ENCODE measurements at places on chromosomes 13 and 19. TPM values are rescaled to one million over a fixed set of nuclear protein-coding genes. Genes with fewer than 3 reads are reported as not detected.
A peak's percentile ranks its signal among the peaks of the same experiment; 100 is the strongest.

The PSG3 gene
- polyA plus RNA-seq = not detected

The ZNF350 gene
- polyA plus RNA-seq = 4.1 TPM

The MISP gene
- 2.1 TPM for polyA plus RNA-seq

The PSPC1 gene
- 19.2 TPM for polyA plus RNA-seq

The ZNF223 gene
- polyA plus RNA-seq = 1.2 TPM

The CBY2 gene
- not detected for polyA plus RNA-seq

The SERTM1 gene
- polyA plus RNA-seq = 0.05 TPM

The PBX4 gene
- polyA plus RNA-seq = 4.9 TPM

GRCh38 chr19:17061205-17061604 lies 14.0 kb downstream of the HAUS8 start:
- H3K36me3 ChIP-seq = peaks cover 62% of the 10 kb centered on the region
- H3K4me1 ChIP-seq = no peaks in the 10 kb centered on the region
- no peak for DNase-seq
- no peak overlapping the region for H3K27ac ChIP-seq

DNA sequence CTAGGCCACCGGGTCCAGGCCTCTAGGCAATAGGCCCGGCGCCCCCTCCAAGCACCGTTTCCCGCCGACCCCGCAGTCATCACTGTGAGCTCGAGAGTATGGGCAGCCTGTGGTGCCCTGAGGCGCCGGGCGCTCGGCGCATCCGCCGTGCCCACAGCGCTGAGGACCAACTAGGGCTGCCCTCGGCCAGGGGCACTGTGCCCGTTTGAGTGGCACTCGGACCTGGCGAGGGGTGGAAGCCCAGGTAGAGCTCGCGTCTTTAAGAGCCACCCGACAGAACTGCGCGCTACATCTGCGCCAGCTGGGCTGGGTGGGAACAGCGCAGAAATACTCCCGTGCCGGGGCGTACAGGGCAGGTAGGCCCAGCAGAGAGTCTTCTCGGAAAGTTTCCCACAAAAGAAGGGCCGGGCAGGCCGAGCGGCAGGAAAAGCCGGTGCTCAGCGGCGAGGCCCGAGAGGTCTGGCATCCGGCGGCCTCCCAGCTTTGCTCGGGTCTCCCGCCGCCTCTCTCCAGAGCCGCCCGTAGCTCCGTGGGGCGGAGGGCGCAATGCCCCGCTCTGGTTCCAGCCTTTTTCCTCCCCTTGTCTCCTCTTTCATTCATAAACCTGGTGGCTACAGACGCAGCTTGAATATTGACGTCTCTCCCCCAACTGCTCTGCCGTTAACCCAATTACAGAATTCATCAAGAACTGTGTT lies 5.4 kb upstream of the SOX1 start:
- peaks cover 61% of the 10 kb centered on the region for H3K27me3 ChIP-seq
- H3K27ac ChIP-seq = no peak overlapping the region
- H3K36me3 ChIP-seq = no peaks in the 10 kb centered on the region
- peaks cover 58% of the 10 kb centered on the region for H3K4me1 ChIP-seq
- no peak overlapping the region for H3K4me3 ChIP-seq

DNA sequence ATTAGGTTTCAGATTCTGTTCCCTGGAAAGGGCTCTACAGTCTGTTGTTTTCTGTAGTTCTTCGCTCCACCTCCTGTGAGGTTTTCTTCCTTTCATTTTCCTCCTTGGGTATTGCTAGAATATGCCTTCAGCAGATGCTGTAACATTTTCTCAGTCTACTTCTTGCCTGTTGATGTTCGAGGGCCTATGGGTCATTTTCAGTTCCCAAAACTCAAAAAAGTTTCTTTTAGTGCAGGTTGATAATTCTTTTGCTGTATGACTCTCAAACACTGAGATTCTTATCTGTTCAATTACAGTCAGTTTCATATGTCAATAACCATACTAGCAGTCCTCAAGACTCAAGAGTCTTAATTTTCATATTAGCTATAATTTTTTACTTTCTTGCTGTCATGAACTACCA lies 268.3 kb downstream of the RFC3 start:
- H3K27ac ChIP-seq = no peak overlapping the region
- H3K36me3 ChIP-seq = no peaks in the 10 kb centered on the region

DNA sequence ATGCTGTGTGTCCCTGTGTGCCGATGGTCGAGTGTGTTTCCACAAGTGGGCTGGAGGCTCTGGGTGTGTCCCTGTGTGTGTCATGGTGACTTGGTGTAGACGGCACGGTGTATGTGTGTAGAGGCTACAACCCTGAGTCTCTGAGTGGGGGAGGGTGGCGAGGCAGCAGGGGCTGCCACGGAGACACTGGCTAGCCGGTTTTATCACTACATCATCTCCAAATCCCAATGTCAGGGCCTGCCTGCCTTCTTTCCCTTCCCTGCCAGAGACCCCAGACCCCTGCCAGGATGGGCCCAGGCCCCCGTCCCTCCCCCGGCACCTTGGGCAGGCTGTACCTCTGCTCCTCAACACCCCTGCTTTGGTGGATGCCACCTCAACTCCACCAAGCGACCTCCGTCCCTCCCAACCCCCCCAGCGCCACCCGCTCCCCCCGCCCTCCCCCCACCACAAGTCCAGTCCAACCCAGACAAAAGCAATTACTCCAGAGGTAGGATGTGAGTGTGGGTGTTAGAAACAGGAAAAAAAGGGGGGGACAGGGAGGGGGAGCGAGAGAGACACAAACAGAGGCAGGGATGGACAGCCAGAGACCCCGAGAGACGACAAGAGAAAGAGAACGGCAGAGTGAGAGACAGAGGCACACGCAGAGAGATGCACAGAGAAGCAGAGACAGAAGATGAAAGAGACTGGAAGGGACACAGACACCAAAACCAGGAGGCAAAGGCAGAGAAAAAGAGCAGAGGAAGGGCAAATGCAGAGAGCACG lies 21.6 kb upstream of the POU2F2 start:
- no peak overlapping the region for H3K27ac ChIP-seq
- H3K36me3 ChIP-seq = no peaks in the 10 kb centered on the region
- H3K4me3 ChIP-seq = no peak overlapping the region
- no peak for DNase-seq
- H3K4me1 ChIP-seq = no peaks in the 10 kb centered on the region

DNA sequence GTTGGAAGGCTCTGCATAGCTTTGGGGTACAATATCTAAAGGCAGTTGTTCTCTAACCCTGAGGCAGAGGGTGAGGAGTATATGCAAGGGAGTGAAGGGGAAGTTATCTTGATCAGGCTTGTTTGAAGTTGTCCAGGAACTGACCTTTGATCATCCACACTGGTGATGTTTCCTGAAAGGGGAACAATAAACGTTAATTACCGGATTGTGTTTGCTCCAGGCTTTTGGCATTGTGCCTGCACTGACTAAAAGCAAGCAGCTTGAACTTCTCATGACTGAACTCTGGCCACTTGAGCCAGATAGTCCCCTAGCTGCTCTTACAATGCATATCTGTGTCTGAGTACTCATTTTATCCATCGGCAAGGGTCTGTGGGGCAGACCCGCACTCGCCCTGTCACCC lies 27.0 kb upstream of the ZNF726 start:
- peak; percentile 44 for DNase-seq
- H3K27ac ChIP-seq = no peak overlapping the region
- H3K36me3 ChIP-seq = no peaks in the 10 kb centered on the region

DNA sequence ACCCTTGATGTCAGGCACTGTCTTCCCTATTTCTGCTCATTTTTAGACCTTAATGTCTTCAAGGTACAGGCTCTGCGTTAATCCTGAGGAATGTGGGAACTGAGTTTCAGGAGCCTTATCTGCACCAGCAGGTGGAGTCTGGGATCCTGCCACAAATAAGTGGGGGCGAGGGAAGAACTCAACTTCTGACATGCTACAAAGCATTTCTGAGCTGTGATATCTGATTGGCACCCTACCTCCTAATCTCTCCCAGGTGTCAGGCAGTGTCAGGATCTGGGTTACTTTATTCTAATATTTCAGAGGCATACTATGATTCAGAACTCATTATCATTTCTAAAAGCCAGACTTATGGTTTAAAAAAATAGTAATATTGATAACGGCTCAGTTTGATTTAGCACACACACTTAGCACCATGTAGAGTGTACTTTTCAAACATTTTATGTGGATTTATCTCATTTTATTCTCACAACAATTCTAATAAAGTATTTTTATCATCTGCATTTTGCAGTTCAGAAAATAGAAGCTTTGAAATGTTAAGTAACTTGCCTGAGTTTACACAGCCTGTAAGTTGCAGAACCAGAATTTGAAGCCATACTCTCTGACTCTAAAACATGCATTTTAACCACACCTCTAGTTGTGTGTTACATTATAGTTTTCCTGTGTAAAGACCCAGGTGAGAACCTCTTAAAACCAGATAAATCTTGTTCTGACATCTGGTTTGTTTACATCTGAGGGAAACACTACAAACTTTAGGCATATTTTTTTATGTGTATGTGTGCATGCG lies 358.6 kb downstream of the TDRD3 start:
- no peaks in the 10 kb centered on the region for H3K27me3 ChIP-seq
- no peaks in the 10 kb centered on the region for H3K36me3 ChIP-seq
- DNase-seq = peak; percentile 38
- no peak overlapping the region for H3K4me3 ChIP-seq
- no peak overlapping the region for H3K27ac ChIP-seq

- no peak overlapping the region for H3K4me3 ChIP-seq
- no peak overlapping the region for H3K27ac ChIP-seq
- DNase-seq = no peak
- no peaks in the 10 kb centered on the region for H3K4me1 ChIP-seq
Measured at GRCh38 chr13:84129966-84130365, 247.7 kb upstream of the SLITRK1 start.

DNA sequence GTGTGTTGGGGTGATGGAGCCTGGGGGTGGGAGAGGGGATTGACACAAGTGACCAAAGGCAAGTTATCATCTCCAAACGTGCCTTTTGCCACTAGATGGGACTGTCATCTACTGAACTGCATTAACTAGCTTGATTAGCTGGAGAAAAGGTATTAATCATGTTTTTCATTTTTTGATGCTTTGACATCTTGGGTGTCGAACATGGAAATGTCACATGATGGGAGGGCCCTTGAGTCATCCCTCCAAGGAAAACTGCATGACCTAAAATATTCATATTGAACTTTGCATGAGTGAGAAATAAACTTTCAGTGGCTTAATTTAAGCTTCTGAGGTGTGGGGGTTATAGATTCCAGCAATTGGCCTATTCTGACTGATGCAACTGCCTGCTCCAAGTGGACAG lies 73.3 kb downstream of the ALOX5AP start:
- no peaks in the 10 kb centered on the region for H3K36me3 ChIP-seq
- H3K4me1 ChIP-seq = peaks cover 6% of the 10 kb centered on the region
- no peak overlapping the region for H3K27ac ChIP-seq
- no peak for DNase-seq
- H3K27me3 ChIP-seq = no peaks in the 10 kb centered on the region

- H3K27ac ChIP-seq = no peak overlapping the region
- H3K4me1 ChIP-seq = no peaks in the 10 kb centered on the region
- no peaks in the 10 kb centered on the region for H3K36me3 ChIP-seq
Measured at GRCh38 chr19:51207747-51208146, 17.1 kb upstream of the CD33 start.

DNA sequence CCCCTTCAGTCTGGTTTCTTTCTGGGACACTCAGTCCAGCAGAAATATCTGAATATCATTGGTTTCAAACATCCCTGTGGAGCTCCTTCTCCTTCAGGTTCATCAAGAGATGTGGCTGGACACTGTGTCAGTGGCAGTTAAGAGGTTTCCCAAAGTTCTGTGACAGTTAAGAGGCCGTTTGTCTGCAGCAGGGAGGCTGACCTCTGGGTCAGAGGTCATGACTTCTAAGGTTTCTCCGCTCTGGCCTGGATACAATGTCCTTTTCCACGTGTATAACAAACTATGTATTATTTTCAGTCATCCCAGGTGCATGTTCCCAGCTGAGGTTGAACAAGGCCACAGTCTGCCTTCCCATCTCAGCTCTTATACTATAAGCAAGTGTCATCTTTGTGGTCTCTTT lies 174.9 kb downstream of the B3GLCT start:
- DNase-seq = no peak
- H3K36me3 ChIP-seq = no peaks in the 10 kb centered on the region
- H3K27me3 ChIP-seq = no peaks in the 10 kb centered on the region
- H3K4me3 ChIP-seq = no peak overlapping the region

DNA sequence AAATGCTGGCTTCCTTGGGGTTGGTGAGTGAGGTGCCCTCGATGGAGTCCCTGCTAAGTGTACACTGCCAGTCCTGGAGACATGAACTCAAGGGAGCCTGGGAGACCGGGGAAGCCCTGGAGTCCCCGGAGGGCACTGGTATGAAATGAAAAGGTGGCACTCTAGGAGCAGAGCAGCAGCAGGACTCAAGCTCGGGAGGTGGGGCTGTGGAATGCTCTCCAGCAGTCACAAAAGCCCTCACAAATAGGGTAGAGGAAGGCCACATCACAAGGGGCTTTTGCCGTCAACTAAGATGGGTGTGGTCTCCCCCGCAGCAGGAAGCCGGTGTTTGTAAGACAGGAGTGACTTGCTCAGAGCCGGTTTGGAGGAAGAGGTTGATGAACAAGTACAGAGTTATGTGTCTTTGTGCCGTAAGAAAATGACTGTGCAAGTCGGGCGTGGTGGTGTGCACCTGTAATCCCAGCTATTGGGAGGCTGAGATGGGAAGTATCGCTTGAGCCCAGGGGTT lies 19.3 kb downstream of the CCNE1 start:
- peak; percentile 69 for DNase-seq
- no peak overlapping the region for H3K27ac ChIP-seq
- peaks cover 6% of the 10 kb centered on the region for H3K27me3 ChIP-seq
- no peaks in the 10 kb centered on the region for H3K36me3 ChIP-seq
- no peaks in the 10 kb centered on the region for H3K4me1 ChIP-seq
- H3K4me3 ChIP-seq = no peak overlapping the region

GRCh38 chr13:61414686-61415057 lies 977 bp downstream of the PCDH20 start:
- peaks cover 35% of the 10 kb centered on the region for H3K27me3 ChIP-seq
- H3K36me3 ChIP-seq = no peaks in the 10 kb centered on the region
- H3K4me3 ChIP-seq = peak overlapping the region; percentile 41
- DNase-seq = no peak
- peaks cover 38% of the 10 kb centered on the region for H3K4me1 ChIP-seq

GRCh38 chr19:13929956-13930355 lies 8.3 kb downstream of the PODNL1 start:
- DNase-seq = no peak
- no peaks in the 10 kb centered on the region for H3K4me1 ChIP-seq
- H3K27me3 ChIP-seq = no peaks in the 10 kb centered on the region
- peaks cover 58% of the 10 kb centered on the region for H3K36me3 ChIP-seq

GRCh38 chr13:73035660-73036059 lies 23.1 kb upstream of the KLF5 start:
- DNase-seq = no peak
- H3K4me3 ChIP-seq = no peak overlapping the region
- no peaks in the 10 kb centered on the region for H3K36me3 ChIP-seq
- H3K27me3 ChIP-seq = no peaks in the 10 kb centered on the region
